ENCODE measurements at places on chromosomes 1 and 21. TPM values are rescaled to one million over a fixed set of nuclear protein-coding genes. Genes with fewer than 3 reads are reported as not detected.

The AMY1C gene
- not detected for total RNA-seq

The RNU1-4 gene
- total RNA-seq, result under 0.01 TPM

The GNG4 gene
- total RNA-seq, result under 0.01 TPM

The RPS8 gene
- total RNA-seq, result 1,775 TPM

The NCSTN gene
- total RNA-seq, result 75.0 TPM

The OR2L3 gene
- not detected for total RNA-seq

The MCOLN2 gene
- 2.8 TPM for total RNA-seq

The C1orf141 gene
- not detected for total RNA-seq

The CELA2A gene
- 0.28 TPM for total RNA-seq

The NPHS2 gene
- total RNA-seq, result not detected

The CR1L gene
- total RNA-seq, result not detected

The OR2L5 gene
- total RNA-seq, result not detected

The DIO1 gene
- total RNA-seq, result not detected

The ARHGAP30 gene
- total RNA-seq, result not detected

The SYT11 gene
- 59.5 TPM for total RNA-seq

The KRTAP11-1 gene
- not detected for total RNA-seq

The RAB42 gene
- total RNA-seq, result 0.58 TPM

The NEGR1 gene
- total RNA-seq, result 13.8 TPM

The LCE1E gene
- total RNA-seq, result not detected

The LIN9 gene
- total RNA-seq, result 2.8 TPM

The RAP1GAP gene
- total RNA-seq, result 0.56 TPM

The PKLR gene
- total RNA-seq, result not detected

The EVI5 gene
- 87.9 TPM for total RNA-seq

The TNNT2 gene
- total RNA-seq, result not detected

The TNFRSF4 gene
- not detected for total RNA-seq

The SPRR5 gene
- not detected for total RNA-seq

The ESRRG gene
- total RNA-seq, result not detected

The PDZK1IP1 gene
- 0.58 TPM for total RNA-seq

The CRP gene
- not detected for total RNA-seq

The MSH4 gene
- 0.38 TPM for total RNA-seq

The LCE1D gene
- not detected for total RNA-seq

The ZSCAN20 gene
- total RNA-seq, result 12.7 TPM

The DMBX1 gene
- not detected for total RNA-seq

The SYT6 gene
- total RNA-seq, result not detected

The MAEL gene
- total RNA-seq, result not detected

The AMY2B gene
- total RNA-seq, result 1.5 TPM

The SPATA21 gene
- not detected for total RNA-seq

The NTNG1 gene
- total RNA-seq, result 1.3 TPM

The A3GALT2 gene
- not detected for total RNA-seq

The OR2L8 gene
- not detected for total RNA-seq

The PCSK9 gene
- 0.19 TPM for total RNA-seq

The EFNA1 gene
- 1.4 TPM for total RNA-seq

The HRNR gene
- total RNA-seq, result not detected

The BTF3L4 gene
- 63.6 TPM for total RNA-seq

The CACNA1E gene
- under 0.01 TPM for total RNA-seq

The RNU5D-1 gene
- total RNA-seq, result not detected

The KIF14 gene
- 2.0 TPM for total RNA-seq

The TMIGD3 gene
- total RNA-seq, result not detected

The FMO2 gene
- 27.9 TPM for total RNA-seq

The CCDC27 gene
- not detected for total RNA-seq

The LCE2C gene
- total RNA-seq, result not detected

The TP73 gene
- total RNA-seq, result not detected

The S100A14 gene
- total RNA-seq, result 0.19 TPM

Measured in regular cardiac myocyte (primary cell).